Left cardiac atrium (tissue), 4 donors: ENCODE measurements at places on chromosomes 4 and X. TPM values are rescaled to one million over a fixed set of nuclear protein-coding genes. Genes with fewer than 3 reads are reported as not detected.

Gene NSUN7
- 4.2 TPM for total RNA-seq

Gene ETDB
- total RNA-seq, result not detected

- no peak for DNase-seq
Measured at GRCh38 chr4:130534651-130535050, 1438.7 kb downstream of the C4orf33 start.

Gene HMX1
- not detected for total RNA-seq

Gene AKAP14
- not detected for total RNA-seq

Gene CFAP299
- not detected for total RNA-seq

DNA sequence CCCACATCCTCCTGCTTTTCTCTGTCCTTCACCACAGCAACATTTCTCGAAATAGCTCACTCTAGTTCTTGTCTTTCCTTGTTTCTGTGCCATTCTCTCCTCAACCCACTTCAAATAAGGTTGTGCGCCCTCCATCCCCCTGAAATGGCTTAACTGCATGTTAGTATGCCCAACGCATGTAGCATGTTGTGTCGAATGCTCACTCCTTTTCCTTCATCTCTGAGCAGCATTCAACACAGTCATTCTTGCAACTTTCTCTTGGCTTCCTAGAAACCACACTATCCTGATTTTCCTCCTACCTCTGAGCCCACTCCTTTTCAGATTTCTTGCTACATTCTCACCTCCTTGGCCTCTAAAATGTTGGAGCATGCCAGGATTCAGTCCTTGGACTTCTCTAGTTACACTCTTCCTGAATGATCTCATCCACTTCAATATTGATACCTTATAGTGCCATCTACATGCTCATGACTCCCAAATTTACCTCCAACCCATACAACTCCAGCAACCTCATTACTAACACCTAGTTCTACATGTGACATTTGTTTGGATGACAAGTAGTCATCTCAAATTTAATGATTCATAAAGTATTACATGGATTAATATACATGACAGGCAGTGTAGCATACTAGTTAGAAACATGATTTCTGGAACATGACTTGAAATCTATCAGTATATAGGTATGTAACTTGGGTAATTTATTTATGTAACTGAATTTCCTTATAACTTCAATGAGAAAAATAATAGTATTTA lies 22.3 kb downstream of the RBMX start:
- DNase-seq, result no peak

Gene NPY5R
- 0.21 TPM for total RNA-seq

DNA sequence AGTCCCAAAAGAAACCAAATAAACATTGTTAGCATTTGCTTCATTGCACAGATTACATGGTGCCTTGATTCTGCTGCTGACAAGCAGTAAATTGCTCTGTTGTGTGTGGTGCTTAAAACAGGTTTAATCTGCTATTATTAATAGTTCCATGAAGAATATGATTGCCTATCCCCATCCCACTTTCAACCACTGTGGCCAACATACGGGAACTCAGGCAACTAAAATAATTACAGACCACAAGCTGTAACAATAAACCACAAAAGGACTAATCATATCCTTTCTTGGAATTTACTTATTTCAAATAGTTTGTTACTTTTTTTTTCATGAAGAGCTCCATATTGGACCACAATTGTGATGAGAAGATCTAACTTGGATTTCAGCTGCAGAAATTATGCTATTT lies 131.5 kb downstream of the PACRGL start:
- DNase-seq, result no peak

Gene TEX13B
- total RNA-seq, result not detected

DNA sequence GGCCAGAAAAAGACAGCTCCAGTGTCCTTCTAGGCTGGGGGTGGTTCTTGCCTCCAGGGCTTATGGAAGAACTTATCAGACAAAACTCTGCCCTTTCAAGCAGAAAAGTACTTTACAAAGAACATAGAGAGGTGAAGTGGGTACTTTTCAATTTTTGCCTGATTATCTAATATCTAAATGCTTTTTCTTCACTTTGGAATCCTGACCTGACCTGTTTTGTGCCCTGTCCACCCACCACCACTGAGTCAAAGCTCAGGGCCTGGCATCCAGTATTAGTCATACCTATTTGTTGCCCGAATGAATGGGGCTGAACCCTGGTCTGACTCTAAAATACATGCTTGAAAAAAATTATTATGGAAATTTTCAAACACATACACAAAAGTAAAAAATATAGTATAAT lies 37.2 kb downstream of the RTL9 start:
- no peak for DNase-seq

DNA sequence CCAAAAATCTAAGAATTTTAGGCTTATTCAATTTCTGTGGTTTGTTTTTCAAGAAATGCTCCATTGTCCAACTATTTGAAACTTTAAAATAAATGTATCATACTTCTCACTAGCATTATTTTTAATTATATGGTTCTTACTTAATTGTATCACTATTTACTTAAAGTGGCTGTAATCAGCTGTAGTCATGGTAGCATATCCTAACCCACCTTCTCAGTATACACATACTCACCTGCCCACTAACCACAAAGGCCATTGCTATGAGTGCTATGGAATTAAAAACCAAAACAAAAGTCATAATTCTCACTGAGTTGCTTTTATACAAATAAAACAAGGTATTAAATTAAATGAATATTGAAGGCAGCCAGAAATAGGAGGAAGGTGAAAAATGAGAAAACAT lies 5.0 kb downstream of the FBXO8 start:
- DNase-seq, result no peak

- DNase-seq, result no peak
Measured at GRCh38 chr4:70709611-70710205, 12.1 kb upstream of the RUFY3 start.

- DNase-seq, result no peak
Measured at GRCh38 chr4:146059151-146059550, 116.4 kb upstream of the LSM6 start.

GRCh38 chr4:120842031-120842430 lies 80.5 kb downstream of the PRDM5 start:
- no peak for DNase-seq

DNA sequence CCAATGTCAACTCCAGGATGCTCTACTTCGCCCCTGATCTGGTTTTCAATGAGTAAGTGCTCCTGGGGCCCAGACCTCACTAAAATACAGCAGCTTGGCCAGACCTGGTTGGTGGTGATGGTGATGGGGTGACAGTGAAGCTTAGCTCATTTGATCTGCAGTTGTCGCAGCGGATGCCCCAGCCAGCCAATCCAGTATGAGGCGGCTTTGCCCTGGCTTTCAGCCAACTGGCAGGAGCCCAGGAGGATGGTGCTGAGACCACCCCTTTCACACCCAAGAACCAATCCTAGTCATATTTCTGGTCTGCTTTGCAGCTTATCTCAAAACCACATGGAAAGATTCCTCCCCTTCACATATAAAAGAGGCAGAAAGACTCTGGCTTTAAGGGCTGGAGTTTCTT lies 173.8 kb downstream of the AR start:
- DNase-seq, result no peak

- no peak for DNase-seq
Measured at GRCh38 chrX:123193101-123193500, 9.0 kb downstream of the GRIA3 start.

- DNase-seq, result no peak
Measured at GRCh38 chrX:67500617-67501016, 43.2 kb upstream of the AR start.

Gene XAGE1B
- total RNA-seq, result not detected

GRCh38 chr4:163755013-163755412 lies 260.5 kb downstream of the TMA16 start:
- no peak for DNase-seq

DNA sequence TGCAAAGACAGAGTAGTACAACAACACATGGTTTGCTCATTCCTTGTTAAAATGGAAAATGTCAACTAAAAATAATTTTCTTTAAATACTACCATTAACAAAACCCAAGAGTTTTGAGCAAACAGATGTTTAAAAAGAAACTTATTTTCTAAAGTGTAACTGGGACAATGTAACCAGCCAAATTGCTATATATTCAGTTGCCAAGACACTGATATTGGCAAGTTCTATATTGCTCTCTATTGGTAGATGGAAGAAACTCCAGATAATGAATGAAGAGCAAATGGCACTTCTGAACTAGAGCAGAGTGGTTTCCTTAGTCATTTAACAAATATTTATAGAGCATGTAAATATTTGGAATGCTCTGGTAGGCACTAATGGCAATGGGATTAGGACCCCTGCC lies 966.2 kb downstream of the RPA4 start:
- no peak for DNase-seq

GRCh38 chrX:123603491-123603890 lies 129.4 kb downstream of the THOC2 start:
- DNase-seq, result no peak
